Activated T-helper 1 cell treated with anti-CD3 and anti-CD28 coated beads, Interleukin-12 subunit alpha, Interleukin-12 subunit beta, Interleukin-2, Interleukin-4 antibody, amounts not matched to agents 30 ng/mL and 10 ng/mL and 1 ng/mL, durations not matched to agents 14 hours and 24 hours and 36 hours (primary cell): ENCODE measurements at places on chromosomes 11 and 22. TPM values are rescaled to one million over a fixed set of nuclear protein-coding genes. Genes with fewer than 3 reads are reported as not detected.

CYTH4 gene
- 49.5 and 57.1 TPM in 2 replicates for total RNA-seq

VSIG10L2 gene
- total RNA-seq = not detected in 2 replicates

NAALADL1 gene
- total RNA-seq = 11.5 and 12.7 TPM in 2 replicates

MS4A6A gene
- total RNA-seq = not detected in 2 replicates

LRRC56 gene
- 1.8 and 2.2 TPM in 2 replicates for total RNA-seq

PLAAT5 gene
- not detected in 2 replicates for total RNA-seq

DRD4 gene
- 0.34 and 0.47 TPM in 2 replicates for total RNA-seq

APOBEC3C gene
- 71.5 and 73.2 TPM in 2 replicates for total RNA-seq

OR51B2 gene
- total RNA-seq = not detected in 2 replicates

BACE1 gene
- total RNA-seq = 0.13 and 0.27 TPM in 2 replicates

YPEL1 gene
- 0.34 and 0.71 TPM in 2 replicates for total RNA-seq

SLC22A6 gene
- total RNA-seq = not detected in 2 replicates

ELFN2 gene
- 0.05 and 0.08 TPM in 2 replicates for total RNA-seq

CECR2 gene
- 0.05 and 0.18 TPM in 2 replicates for total RNA-seq

OSBP2 gene
- total RNA-seq = 1.6 and 1.9 TPM in 2 replicates

OR56A1 gene
- not detected in 2 replicates for total RNA-seq

MRGPRX3 gene
- not detected in 2 replicates for total RNA-seq

YAP1 gene
- total RNA-seq = 0.10 TPM in 2 replicates

HIRA gene
- 44.2 and 46.0 TPM in 2 replicates for total RNA-seq

CD82 gene
- 499 and 500 TPM in 2 replicates for total RNA-seq

OR52H1 gene
- not detected in 2 replicates for total RNA-seq

OSBP gene
- total RNA-seq = 40.5 and 41.7 TPM in 2 replicates

SHANK3 gene
- 0.05 and 0.10 TPM in 2 replicates for total RNA-seq

TEAD1 gene
- total RNA-seq = 0.41 and 1.2 TPM in 2 replicates

SNX32 gene
- 1.6 and 1.9 TPM in 2 replicates for total RNA-seq

TMEM179B gene
- total RNA-seq = 40.6 and 43.0 TPM in 2 replicates

RHOG gene
- total RNA-seq = 170 and 179 TPM in 2 replicates

PC gene
- total RNA-seq = 11.2 and 15.9 TPM in 2 replicates

RELA gene
- 102 and 104 TPM in 2 replicates for total RNA-seq

TEX54 gene
- total RNA-seq = 1.2 and 1.3 TPM in 2 replicates

OR4C13 gene
- not detected in 2 replicates for total RNA-seq

APOL2 gene
- 54.4 and 62.2 TPM in 2 replicates for total RNA-seq

CBX6 gene
- total RNA-seq = 171 and 178 TPM in 2 replicates

PHETA2 gene
- 5.6 and 5.9 TPM in 2 replicates for total RNA-seq

C22orf23 gene
- 0.61 TPM in 1 of 2 replicates, not detected in the other for total RNA-seq

RAG2 gene
- total RNA-seq = not detected in 2 replicates

RAB3IL1 gene
- 0.23 and 0.24 TPM in 2 replicates for total RNA-seq

PTPN5 gene
- total RNA-seq = not detected in 2 replicates

PNPLA3 gene
- 0.86 and 1.6 TPM in 2 replicates for total RNA-seq

PKP3 gene
- not detected in 2 replicates for total RNA-seq

TMPRSS13 gene
- 1.2 and 1.5 TPM in 2 replicates for total RNA-seq

MS4A7 gene
- not detected in 2 replicates for total RNA-seq

FREY1 gene
- total RNA-seq = 0.59 and 1.9 TPM in 2 replicates

UPB1 gene
- total RNA-seq = 0.21 and 0.27 TPM in 2 replicates

MPST gene
- 18.0 and 20.1 TPM in 2 replicates for total RNA-seq

MUC5B gene
- not detected in 2 replicates for total RNA-seq

SLC7A4 gene
- total RNA-seq = not detected in 2 replicates

OR51I2 gene
- total RNA-seq = not detected in 2 replicates

SLC17A6 gene
- not detected in 2 replicates for total RNA-seq

ELMOD1 gene
- not detected in 2 replicates for total RNA-seq

APOA4 gene
- not detected in 2 replicates for total RNA-seq

APOA1 gene
- 0.22 TPM in 1 of 2 replicates, not detected in the other for total RNA-seq
